Activated CD4-positive, alpha-beta T cell treated with anti-CD3 and anti-CD28 coated beads, Interleukin-2, amount 50 U/mL, for 48 hours (primary cell): ENCODE measurements at places on chromosomes 6 and 20.

GRCh38 chr6:158607411-158608170, 37.0 kb downstream of the DYNLT1 start:
- DNase-seq = no peak

DNA sequence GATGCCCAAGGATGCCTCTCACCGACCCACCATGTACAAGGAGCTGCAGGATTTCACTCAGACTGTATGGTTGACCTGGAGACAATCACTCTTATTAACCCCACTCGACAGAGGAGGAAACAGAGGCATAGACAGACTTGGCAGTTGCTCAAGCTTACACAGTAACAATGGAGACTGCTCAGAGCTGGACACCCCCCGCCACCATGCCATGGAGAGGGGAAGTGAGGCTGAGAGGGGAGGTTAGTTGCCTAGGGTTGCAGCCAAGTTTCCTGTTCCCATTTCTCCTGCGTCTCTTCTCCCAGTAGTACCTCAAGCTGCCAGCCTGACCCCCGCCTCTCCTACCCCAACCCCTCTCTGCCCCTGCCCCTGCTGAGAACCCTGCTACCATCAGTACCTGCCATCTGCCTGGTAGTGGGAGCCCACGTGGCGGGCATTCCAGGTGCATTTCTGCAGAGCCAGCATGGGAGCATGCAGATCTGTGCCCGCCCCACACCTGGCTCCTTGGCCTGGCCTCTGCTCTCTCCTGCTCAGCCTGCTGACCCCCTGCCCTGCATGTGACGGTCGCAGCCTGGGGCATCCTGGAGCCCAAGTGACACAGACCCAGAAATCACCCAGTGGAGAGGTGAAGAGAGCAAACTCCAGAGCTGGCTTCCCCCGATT, 157.7 kb downstream of the PREX1 start:
- DNase-seq = no peak

GRCh38 chr6:33978412-33979150, 167.3 kb downstream of the GRM4 start:
- DNase-seq = no peak

DNA sequence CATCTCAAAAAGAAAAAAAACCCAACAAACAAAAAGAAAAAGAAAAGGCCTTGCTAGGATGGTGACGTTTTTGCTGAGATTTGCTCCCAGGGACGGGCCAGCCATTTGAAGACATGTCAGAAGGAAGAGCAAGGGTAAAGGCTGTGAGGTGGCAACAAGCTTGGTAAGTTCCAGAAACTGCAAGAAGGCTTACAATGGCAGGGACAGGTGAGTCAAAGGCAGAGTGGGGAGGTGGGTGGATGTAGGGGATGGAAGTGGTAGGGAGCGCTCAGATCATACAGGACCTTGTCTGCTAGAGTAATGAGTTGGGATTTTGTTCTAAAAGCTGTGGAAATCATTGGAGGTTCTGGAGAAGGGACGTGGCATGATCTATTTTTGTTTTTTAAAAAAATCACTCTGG, 4.3 kb downstream of the KIF3B start:
- peak; percentile 36 for DNase-seq

DNA sequence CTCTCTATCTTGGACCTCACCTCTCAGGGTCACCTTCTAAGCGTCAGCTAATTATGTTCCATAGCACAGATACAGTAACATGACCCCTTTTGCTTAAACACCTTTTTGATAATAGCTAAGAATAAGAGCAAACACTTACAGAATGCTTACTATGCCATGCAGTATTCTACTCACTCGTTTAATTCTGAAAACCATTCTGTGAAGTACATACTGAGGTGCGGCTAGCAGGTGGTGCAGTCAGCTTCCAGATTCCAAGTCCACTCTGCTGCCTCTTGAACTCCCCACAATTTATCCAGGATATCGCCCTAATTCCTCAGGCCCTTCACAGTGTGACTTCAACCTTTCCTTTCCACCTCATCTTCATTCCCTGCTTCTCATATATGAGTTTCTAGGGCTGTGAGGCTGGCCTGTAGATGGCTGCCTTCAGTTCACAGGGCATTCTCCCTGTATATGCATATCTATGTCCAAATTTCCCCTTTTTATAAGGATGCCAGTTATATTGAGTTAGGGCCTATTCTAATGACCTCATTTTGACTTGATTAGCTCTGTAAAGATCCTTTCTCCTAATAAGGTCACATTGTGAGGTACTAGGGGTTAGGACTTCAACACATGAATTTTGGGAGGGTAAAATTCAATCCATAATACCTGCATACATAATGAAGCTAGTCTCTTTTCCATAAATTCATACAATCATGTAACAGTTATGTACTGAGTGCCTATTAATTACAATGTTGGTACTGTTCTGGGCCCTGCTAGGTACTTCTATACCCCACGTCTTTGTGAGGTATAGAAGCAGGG, 130.1 kb downstream of the PDSS2 start:
- no peak for DNase-seq

DNA sequence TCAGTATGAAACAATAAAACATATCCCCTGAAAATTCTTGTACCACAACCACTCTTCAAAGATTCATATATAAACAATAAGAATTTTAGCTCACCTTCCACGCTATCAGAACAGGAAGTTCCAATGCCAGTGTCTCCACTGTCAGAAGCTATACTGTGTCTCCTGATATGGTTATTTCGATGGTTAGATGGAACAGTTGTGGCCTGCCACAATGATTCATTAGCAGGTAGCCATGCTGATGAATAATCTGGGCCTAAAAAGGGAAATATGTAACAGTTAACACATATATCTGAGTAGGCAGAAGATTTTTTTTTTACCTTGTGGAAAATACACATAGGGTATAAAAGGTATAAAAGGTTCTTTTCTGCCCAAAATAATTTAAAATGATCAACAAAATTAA, 19.0 kb downstream of the CEP85L start:
- DNase-seq = no peak

- no peak for DNase-seq
These were observed 85.9 kb downstream of the VIP start for GRCh38 chr6:152836523-152836922.

- DNase-seq = no peak
These were observed 169.9 kb upstream of the CST7 start for GRCh38 chr20:24779131-24779530.

GRCh38 chr20:5095931-5096330, 23.8 kb downstream of the PCNA start:
- DNase-seq = no peak

DNA sequence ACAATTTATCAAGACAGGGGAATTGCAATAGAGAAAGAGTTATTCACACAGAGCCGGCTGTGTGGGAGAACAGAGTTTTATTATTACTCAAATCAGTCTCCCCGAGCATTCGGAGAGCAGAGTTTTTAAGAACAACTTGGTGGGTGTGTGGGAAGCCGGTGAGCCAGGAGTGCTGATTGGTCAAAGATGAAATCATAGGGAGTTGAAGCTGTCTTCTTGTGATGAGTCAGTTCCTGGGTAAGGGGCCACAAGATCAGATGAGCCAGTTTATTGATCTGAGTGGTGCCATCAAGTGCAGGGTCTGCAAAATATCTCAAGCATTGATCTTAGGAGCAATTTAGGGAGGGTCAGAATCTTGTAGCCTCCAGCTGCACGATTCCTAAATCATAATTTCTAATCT, 50.0 kb upstream of the ECI2 start:
- DNase-seq = peak; percentile 54

- DNase-seq = no peak
These were observed 10.5 kb upstream of the CCR6 start for GRCh38 chr6:167112421-167112820.

DNA sequence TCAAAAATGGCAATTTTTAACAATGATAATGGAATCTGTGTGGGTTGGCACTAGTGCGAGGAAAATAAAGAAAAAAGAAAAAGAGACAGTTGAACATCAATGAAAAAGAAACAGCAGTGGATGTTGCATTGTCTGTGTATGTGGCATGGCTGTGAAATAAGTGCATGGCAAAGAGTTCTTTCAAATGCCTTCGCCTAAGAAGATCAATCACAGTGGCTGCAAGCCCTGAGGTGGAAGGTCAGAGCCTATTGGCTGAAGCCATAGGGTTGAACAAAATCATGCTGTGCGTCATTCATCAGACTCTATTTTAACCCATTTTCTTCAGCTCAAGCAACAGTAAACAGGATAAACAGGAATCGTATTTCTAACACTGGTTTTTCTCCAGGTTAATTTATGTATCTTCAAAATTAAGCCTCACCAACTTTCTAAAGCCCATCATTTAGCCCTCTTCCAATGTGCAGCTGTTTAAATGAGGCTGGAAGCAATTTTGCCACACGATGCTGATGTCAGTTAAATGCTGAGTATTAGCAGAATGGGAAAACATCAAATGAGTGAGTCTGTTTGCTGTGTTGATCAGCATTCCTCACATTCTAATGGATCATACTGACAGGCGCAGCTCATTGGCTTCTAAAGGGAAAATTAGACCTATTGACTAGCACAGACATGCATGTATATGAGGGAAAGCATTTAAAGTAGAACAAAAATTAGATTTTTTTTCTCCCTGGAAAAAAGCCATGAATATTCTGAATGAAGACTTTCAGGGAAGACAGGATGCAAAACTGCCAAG, 955.9 kb upstream of the EYS start:
- no peak for DNase-seq

- DNase-seq = no peak
These were observed 889 bp upstream of the CHMP4B start for GRCh38 chr20:33810259-33810658.

- DNase-seq = no peak
These were observed 16.3 kb upstream of the TMEM14A start for GRCh38 chr6:52654592-52654991.

DNA sequence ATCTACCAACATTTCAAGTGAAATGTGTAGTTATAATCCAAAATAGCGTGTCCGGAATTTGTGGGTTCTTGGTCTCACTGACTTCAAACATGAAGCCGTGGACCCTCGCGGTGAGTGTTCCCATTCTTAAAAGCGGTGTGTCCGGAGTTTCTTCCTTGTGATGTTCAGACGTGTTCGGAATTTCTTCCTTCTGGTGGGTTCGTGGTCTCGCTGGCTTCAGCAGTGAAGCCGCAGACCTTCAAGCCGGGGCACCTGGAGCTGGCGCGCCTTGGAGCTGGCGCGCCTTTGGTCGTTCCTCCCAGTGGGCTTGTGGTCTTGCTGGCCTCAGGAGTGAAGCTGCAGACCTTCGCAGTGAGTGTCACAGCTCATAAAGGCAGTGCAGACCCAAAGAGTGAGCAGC, 291.5 kb upstream of the EYS start:
- DNase-seq = no peak

- no peak for DNase-seq
These were observed 1567.8 kb upstream of the DEFB115 start for GRCh38 chr20:29689411-29690225.

- no peak for DNase-seq
These were observed 134.9 kb downstream of the THEMIS start for GRCh38 chr6:127765949-127766348.

- DNase-seq = no peak
These were observed 9.5 kb downstream of the FAM120B start for GRCh38 chr6:170316071-170316470.

DNA sequence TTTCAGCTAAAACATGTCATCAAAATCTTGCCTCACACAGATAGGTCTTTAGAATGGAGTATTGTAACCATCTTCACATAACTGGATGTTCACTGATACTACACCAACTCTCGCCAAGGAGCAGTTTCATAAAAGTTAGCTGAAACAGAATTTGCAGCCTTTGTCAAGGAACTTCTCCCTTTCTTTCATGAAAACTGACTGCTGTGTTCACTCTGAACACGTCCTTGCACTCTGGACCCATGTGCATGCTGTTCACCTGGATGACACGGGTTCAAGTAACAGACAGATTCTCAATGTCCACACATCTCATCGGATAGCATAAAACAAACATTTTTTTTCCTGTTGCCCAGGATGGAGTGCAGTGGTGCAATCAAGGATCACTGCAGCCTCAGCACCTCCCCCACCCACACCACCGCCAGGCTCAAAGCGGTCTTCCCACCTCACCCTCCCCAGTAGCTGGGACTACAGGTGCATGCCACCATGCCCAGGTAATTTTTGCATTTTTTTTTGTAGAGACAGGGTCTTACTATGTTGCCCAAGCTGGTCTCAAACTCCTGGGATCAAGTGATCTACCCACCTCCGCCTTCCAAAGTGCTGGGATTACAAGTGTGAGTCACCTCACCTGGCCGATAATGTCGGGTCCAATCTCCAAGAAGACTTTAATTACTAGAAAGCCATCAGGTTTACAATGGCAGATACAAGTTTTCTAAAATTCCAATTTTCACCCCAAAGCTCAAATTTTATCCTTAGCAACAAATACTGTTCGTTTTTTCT, 9.4 kb downstream of the DIDO1 start:
- DNase-seq = no peak

- no peak for DNase-seq
These were observed 50.8 kb upstream of the MCUR1 start for GRCh38 chr6:13865141-13865540.

- no peak for DNase-seq
These were observed 170.7 kb upstream of the PMEPA1 start for GRCh38 chr20:57880571-57880892.

DNA sequence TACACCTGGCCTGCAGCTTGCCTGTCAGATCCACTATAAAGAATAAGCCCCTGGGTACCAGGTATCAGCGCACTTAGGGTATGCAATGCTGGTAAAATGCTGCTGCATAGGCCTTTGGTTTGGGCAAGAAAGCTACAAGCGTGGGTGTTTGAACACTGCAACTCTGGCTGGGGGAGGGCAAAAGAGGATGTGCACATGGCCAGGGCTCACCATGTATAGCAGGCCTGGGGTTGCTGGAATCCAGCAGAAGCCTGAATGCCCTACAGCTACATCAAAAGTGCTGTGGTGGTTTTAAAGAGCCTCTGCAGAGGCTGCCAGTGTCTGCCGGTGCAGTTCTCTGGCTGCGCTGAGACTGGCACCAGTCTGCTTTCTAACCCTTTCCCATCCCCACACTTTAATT, 51.7 kb downstream of the UQCC1 start:
- DNase-seq = no peak

DNA sequence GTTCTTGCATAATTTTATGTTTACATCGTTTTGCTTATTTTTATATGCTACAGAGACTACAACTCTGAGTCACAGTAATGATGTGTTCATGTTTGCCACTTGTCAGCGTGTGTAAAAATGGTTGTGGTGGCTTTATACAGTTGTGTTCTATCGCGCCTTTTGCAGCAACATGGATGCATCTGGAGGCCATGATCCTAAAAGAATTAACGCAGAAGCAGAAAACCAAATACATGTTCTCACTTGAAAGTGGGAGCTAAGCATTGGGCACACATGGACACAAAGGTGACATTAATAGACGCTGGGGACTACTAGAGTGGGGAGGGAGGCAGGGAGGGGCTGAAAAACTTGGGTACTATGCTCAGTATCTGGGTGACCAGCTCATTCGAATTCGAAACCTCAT, 996 bp upstream of the SEC23B start:
- peak; percentile 16 for DNase-seq

- no peak for DNase-seq
These were observed 438.9 kb upstream of the EPHA7 start for GRCh38 chr6:93858213-93858612.

GRCh38 chr20:35665949-35666288, 1.2 kb upstream of the CPNE1 start:
- DNase-seq = no peak

DNA sequence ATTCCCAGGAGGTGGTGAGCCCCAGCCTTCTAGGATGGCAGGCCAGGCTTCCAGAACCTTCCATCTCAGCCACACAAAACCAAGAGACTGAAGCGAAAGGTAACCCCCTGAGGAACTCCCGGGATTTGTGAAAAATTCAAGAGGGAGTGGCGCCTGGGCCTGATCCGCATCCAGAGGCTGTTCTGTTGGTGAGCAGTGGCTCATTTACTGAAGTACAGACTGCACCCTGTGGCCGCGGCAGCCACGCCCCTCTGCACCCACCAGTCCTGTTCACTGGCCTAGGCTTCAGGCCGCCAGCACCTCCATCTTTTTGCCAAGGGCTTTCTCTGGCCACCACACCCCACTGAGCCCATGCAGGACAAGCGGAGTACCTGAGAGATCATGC, 79.1 kb upstream of the PTPN1 start:
- DNase-seq = no peak
